Dorsolateral prefrontal cortex (tissue), 122 donors: ENCODE measurements at places on chromosomes 1 and 21.

- DNase-seq = no peak
These were observed 10.1 kb upstream of the ST6GALNAC5 start for GRCh38 chr1:76857138-76857537.

DNA sequence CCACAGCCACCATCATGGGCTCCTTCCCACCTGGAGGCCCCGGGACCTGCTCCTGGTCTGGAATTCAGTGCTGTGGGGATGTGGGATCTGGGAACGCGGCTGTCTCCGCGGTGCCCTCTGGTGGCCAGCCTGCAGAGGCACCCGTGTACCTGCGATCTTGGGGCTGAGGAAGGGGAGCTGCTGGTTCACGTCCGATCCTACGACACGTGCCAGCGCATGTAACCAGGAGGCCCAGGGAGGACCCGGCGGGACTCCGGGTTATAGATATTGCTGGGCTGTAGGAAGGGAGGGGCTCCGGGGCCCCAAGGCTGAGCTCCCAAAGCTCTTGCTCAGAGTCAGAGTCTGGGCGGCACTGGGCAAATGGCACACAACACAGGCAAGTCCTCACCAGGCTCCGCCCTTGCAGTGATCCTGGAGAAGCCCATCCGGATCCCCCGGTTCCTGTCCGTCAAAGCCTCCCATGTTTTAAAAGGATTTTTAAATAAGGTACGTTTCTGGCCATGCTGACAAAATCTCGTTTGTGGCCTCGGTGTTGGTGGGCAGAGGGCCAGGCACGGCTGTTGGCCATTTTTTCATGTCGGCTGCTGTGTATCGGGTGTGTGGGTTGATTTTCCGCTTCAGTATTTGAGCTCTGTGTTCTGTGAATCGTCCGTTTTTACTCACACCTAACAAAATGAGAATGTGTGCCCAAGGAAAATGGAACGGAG, 20.1 kb downstream of the FAAP20 start:
- no peak for DNase-seq

DNA sequence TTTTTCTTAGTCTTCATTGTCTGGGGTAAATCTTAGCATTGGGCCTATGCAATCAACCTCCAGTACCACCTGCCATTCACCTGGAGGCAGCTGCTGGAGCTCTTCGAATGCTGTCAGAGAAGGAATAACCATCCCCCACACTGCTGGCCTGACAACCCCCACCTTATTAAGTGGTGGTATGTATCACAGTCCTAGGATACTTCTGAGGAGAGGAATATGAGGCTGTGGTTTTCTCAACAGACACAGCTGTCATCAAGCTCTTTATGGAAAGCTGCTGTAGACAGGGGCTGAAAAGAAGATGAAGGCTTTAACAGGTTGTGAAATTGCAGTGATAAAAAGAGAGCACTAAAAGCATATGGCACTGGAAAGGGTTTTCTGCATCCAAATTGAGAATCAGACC, 61.7 kb downstream of the TSEN15 start:
- no peak for DNase-seq

DNA sequence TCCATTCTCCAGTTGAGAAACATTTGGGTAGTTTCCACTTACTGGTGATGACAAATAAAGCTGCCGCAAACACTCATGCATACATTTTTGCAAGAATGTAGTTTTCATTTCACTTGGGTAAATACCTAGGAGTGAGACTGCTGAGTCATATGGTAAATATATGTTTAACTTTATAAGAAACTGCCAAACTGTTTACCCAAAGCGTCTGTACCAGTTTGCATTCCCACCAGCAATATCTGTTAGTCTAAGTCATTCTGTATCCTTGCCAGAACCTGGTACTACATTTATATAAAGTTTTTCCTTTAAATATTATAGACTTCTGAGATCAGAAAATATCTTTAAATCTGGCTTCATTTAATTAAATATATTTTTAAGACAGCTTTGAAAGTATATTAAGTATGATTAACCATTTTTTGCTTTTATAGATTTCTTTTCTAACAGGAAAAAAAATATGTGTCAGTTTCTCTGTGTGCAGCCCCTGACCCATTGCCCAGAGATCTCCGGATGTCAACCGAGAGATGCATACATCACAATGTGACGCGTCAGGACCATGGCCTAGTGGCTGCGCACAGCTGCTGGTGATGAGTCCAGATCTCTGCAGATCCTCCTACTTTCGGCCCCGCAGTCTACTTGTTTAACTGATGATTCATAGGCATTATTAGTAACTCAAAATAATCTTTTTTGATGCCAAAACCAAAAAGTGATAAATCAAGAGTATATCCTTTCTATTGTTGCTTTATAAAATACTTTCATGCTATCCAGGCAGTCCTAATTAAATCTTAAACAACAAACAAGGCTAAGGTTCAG, 227.1 kb upstream of the MAP1LC3C start:
- no peak for DNase-seq

- no peak for DNase-seq
These were observed 10.4 kb downstream of the PTGFR start for GRCh38 chr1:78501203-78501602.

GRCh38 chr1:198056255-198056654, 100.5 kb upstream of the NEK7 start:
- DNase-seq = no peak

DNA sequence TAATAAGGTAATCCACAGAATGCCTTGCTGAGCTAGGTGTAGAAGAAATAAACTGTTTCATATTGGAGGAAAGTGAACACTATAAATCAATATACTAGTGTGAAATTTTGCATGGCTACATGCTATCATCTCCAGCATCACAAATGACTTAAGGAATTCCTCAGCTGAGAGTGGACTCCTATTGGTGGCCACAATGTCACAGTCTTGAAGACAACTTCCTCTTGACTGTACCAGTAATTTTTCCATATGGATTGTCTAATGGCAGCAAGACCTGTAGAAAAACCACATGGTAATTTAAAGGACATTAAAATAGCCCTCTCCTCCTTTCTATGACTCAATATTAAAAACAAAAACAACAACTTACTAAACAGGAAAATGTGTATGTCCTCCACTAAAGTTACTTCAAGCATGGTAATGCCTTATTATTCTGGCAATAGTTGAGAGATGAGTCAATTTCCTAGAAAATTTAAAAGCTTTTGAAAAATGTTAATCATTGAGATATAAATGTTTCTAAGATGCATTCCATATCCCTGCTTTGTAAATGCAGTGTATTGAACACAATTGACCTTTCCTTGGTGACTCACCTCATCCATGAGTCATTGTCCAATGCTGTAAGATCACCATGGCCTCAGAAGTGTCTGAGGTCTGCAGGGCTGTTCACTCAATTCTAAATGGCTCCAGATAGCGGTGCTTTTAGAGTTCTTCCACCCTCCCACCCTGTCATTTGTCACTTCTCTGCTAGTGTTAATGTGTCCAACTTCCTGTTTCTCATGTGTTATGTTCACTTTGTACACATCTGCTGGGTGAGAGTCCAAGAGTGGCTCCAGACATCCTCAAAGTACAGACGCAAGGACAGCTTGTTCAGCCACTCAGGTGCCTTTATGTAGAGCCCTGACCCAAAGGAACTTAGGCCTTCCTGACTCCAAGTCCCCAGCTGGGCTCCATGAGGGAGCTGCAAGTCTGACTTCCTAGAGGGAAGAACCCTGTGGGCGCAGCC, 32.8 kb upstream of the DNASE2B start:
- DNase-seq = no peak

DNA sequence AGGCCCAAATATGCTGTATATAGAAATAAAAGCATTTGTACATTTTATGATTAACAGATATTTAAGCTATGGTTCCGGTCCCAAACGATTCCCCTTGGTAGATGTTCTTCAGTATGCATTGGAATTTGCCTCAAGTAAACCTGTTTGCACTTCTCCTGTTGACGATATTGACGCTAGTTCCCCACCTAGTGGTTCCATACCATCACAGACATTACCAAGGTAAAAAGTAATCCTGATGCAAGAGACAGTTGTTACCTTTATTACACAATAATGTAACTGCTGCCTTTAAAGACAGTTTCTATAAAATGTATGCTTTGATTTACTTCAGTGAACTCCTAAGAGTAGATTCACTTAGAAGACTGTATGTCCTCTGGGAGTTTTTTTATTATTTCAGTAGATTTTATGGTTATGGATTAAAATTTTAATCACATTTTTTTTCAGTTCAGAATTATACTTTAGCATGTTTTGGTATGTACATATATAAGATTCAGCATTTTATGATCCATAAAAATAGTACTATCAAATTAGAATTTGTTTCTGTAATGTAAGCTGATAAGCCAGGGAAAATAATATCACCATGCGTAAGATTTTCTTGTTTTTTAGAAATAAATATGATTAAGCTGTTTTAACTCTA, 96.5 kb downstream of the USP25 start:
- DNase-seq = no peak

DNA sequence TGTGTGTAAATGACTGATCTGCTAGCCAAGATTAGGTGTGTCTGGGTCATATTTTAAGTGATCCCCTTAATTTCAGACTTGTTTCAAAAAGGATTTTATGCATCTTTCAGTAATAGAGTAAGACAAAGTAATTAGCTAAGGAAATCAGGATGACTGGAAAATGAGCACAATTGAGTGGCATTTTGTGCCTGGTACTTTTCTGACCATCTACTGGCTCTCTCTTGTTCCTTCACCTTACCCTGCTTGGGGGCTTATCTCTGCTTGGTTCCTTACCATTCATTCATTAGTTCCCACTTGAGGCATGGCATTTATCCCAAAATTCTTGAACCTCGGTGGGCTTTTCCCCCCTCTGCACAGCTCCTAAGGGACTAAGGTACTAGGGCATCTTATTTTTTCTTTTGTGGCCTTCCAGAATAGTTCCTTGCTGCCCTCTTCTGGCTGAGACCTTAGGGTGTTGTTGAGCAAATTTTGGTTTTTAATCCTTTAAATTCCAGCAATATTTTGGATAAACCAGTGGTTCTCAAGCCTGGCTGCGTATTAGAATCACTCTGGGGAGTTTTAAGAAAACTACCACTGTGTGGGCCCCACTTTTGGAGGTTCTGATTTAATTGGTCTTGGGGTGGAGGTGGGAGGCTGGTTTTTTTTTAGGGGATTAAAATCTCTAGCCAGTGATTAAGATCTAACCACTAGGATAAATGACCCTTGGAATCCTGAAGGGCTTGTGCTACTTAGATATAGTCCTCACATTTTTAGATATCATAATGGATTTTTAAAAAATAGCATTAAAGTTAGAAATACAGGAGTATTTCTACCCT, 50.8 kb downstream of the HS2ST1 start:
- no peak for DNase-seq
